ENCODE measurements at places on chromosomes 16 and 17.

DNA sequence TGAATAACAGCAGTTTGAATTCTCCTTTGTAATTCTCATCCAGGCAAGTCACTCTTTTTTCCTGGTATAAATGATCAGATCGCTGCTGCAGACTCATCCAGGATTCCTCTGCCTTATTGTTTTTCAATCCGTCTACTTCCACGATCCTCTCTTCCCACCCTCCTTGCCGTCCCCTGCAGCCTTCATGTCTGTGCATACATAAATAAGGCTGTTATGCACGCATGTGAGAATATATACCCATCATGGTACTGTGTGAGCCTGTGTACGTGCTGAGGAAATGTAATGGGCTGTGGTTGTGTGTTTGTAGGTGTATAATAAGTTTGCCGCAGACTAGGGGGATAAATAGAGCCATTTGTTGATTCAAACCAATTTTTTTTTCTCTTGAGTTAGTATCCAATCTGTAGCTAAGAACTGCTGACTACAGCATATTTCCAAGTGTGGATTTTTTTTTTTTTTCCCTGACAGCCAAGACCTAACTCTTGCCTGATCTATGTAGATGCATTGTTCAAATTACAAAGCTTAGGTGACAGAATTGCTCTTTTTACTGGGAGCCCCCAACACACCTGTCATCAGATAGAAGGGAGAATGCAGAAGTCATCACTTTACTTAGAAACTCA lies 62.2 kb downstream of the RBFOX1 start:
- DNase-seq: no peak

GRCh38 chr17:4898927-4899326 lies 409 bp upstream of the C17orf107 start:
- no peak for DNase-seq

- no peak for DNase-seq
Measured at GRCh38 chr16:8512941-8513624, 77.2 kb downstream of the TMEM114 start.

DNA sequence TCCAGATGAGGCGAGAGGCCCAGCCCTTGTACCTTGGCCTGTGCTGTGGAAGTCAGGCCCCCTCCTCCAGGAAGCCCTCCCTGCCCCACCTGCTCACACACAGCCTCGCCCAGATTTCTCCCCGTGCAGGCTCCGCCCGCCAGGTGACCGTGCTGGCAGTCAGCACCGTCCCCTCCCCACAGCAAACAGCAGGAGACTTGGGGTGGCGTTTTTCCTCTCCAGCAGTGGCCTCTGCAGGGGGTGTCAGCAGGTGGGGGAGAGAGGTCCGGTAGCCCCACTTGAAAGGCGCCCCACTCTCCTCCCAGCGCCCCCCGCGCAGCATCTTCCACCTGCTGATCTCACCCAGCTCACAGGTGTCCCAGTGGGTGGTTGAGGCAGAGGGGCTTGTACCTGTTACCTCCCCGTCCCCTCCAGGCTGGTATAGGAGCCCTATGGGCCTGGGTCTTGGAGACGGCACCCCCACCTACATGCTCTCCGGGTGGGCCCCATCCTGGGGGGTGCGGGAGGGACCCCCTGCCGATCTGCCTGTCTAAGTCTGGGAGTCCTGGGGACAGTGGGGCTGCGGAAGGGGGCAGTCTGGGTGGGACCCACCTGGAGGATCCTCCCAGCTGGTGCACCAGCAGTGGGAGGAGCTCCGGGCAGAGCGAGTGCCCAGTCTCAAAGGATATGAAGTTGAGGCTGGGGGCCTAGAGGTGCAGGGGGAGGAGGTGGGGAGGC lies 4.2 kb upstream of the C1QTNF8 start:
- DNase-seq: no peak

DNA sequence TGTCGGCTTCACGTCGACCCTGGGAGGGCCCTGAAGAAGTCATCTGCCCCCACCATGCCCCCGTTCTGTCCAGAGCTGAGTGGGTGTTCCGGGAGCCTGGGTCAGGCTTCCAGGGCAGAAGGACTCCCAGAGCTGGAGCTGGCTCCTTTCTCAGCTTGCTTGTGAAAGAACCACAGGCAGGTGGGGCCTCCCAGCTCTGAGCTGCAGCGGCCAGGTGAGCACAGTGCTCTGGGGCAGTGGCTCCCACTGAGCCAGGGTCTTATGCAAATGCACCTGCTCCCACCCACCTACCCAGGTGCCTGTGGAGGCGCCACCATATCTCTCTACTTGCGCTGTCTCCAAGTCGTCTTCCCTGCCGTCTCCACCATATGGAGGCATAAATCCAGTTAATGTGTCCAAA lies 140.0 kb upstream of the RPL38 start:
- DNase-seq: no peak

DNA sequence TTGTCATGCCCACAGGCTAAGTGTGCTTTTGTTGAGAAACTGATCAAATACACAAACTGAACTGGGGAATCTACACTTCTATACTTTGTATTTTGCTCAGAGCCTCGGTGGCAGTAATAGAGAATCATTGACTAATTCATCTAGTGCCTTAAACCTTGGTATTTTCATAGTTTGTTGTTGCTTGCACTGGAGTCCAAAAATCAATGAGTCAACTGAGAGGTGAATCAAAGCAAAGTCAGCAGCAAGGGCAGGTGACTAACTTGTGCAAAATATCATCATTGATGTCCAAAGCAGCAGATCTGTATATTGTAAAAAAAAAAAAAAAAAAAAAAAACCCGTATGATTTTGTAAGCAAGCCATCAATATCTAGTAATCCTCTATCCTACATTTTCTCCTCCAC lies 296.4 kb downstream of the MAP2K6 start:
- DNase-seq: no peak
